Fibroblast of skin of right biceps (primary cell): ENCODE measurements at places on chromosomes 7 and 10.
A peak's percentile ranks its signal among the peaks of the same experiment; 100 is the strongest.

DNA sequence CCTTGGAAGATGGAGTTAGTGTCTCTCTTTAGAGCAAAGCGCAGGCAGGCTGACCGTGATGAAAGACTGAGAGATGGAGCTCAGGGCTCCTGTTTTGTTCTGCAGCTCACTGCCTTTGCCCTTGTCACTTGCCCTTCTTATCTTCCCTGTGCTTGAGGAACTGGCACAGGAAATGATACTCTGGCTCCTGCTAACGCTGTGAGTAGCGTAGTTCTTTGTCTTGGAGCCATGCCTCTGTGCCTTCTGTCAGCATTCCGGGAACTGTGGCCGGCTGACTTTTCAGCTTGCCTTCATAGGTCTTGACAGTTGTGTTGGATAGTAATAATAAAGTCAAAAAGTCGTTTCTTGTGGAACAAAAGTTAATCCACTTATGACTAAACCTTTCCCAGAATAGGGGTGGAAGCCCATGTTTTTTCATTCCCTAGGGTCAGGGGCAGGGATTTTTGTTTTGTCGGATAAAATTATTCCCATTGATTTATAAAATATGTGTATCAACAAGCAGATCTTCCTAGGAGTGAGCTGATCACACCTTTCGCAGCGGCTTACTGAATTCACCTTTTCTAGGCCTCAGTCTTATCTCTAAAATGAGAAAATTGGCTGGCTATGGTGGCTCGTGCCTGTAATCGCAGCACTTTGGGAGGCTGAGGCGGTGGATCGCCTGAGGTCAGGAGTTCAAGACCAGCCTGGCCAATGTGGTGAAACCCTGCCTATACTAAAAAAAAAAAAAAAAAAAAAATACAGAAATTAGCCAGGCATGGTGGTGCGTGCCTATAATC lies 16.6 kb upstream of the TMEM236 start:
- DNase-seq = no peak

GRCh38 chr7:151081170-151082101 lies 827 bp upstream of the FASTK start:
- DNase-seq = no peak

DNA sequence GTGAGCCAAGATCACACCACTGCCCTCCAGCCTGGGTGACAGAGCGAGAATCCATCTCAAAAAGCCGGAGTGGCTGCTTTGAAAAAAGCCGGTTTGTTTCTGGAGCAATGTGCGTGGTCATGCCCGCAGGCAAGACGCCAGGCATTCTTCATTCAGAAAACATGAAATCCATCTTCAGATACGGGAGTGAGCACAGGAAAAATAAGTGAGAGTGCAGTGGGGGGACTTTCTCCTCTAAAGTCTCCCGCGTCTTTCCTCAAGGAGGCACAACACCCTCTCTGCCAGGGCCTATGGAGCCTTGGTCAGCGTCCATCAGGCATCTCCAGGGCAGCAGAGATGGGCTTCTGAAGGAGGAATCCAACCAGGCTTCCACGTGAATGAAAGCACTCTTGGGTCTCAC lies 62.3 kb upstream of the DGKI start:
- DNase-seq = no peak

DNA sequence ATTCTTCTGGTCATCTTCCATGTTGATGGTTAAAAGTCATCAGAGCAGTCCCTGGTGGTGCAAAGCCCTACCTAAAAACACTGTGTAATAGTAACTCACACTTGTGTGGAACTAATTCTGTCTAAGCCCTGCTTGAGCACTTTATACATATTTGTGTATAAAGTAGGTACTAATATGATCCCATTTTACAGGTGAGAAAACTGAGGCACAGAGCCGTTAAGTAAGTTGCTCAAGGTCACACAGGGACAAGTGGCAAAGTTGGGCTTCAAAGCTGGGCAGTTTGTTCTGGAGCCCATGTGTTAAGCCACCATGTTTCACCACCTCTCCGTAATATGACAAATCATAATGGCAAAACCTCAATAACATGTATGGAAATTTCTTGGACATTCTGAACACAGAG lies 48.1 kb downstream of the BPGM start:
- no peak for DNase-seq

DNA sequence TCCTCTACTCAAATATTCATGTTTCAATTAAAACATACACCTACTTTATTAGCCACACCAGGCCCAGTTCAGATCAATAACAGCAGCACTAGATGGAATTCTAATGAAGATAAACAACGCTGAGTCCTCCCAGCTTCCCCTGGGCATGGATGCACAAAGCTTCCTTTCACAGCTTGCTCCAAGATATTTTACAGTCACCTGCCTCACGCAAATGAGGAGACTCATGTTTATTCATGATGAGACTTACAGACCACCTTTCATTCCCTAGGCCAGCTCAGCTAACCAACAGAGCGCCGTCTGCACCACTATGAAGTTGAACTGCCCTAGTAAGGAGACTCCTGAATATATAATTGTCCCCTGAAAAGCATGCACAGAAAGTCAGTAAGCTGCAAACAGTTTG lies 283.0 kb upstream of the AOAH start:
- DNase-seq = no peak

DNA sequence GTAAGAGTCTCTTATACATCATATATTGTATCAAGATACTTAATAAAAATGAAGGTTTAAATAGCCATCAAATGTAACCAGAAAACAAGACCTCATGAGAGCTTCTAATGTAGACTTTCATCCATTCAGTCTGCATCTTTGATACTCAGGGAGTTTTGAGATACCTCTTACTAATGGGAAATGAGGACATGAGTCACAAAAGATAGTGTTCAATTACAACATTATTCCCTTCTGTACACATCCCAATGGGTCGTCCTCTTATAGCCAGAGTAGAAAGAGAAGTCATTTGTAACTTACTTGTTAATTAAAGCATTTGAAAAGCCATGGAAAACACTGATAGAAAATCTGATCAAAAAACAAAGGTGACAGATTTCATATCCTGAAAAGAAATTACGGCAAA lies 19.4 kb downstream of the SHTN1 start:
- DNase-seq = no peak

DNA sequence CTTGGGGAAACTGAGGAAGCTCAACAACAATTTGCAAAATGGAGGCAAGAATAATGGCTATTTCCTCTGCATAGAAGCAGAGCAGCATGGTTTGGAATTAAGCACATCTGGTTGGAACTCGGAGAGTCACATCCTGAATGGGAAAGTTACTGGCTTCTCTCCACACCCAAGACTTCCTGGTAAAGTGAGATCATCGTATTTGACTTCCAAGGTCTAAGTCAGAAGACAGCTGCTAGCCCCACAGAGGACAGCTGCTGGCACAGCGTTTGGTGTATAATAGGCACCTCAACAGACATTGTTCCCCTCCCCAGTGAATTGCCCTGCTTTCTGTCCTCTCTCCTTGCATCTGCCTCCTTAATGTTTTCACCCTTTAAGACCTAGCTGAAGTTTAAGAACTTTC lies 37.0 kb upstream of the NRF1 start:
- peak; percentile 77 for DNase-seq

DNA sequence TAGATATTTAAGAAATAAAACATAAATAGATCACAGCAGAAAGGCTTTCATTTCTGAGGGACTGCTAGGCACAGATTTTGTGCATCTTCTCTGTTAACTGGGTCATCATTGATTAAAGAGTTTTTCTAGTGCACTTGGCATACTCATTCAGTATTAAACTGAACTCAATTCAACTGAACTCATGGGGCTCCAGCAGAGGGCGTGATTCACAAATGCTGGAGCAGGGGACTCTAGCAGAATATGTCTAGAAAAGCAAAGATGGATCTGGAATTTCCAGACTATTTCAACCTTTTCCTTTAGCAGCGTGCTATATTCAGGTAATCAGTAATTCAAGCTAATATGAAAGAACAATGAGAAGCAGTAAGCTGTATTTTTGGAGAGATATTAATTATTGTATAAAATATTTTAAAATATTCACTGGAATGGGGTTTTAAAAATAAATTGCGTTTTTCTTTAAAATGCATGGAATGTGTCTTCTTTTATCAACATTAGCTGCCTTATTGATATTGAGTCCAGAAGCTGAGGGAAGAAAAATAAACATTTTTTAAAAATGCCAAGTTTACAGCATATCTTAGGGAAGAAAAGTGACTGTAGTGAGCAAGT lies 296.8 kb upstream of the CACNA2D1 start:
- DNase-seq = peak; percentile 60

DNA sequence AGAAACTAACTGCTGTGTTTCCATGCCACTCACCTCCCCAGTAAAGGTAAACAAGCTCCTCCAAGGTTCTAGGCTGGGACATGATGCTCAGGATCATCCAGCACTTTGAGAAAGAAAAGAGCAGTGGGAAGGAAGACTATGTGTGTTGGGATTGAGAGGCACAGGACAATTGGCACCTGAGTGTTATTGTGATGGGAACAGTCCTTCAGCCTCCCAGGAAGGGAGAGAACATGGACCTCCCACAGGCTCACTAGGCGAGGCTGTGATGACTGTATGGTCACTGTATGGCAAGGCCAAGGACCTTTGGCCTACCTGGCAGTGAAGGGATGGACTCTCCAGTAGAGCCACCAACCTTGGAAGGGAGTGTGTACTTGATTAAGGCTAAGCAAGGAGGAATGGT lies 123.2 kb upstream of the UNC5B start:
- no peak for DNase-seq

- no peak for DNase-seq
These were observed 240.4 kb upstream of the PPP2R2D start for GRCh38 chr10:131660427-131660826.

DNA sequence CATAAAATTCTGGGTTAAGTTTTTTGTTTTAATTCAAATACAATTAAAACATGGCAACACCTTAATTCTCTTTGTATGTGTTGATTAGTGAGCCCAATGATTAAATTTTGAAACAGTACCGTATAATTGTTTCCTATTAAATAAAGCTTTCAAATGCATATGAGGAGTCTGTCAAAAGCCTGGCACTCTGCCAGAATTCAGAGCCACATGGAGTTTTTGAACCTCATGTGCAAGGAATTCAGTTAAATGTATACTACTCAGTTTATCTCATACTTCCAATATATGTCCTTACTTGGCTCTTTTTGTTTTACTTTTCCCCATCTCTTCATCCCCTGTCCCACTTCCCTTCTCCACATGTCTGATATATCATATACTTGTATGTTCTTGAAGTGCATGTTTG lies 165.6 kb upstream of the FAM3C start:
- peak; percentile 36 for DNase-seq

- DNase-seq = no peak
These were observed 65.9 kb upstream of the NEBL start for GRCh38 chr10:20963056-20963455.

DNA sequence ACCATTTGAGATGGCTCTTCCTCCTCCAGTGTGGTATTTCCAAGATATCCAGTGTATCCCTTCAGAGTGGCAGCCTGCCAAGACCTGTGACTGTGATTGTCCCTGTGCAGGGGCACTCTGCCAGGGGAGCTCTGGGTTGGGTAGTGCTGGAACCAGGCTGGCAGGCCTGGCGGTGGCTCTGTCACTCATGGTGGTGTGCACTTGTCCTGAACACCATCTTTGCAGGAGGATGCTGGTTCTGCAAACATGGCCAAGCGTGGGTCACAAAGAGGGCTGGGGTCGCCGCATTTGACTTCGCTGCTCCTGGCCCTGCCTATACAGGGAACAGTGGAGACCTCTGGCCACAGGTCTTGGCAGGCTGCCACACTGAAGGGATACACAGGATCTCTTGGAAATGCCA lies 205.2 kb downstream of the PRPF18 start:
- no peak for DNase-seq

DNA sequence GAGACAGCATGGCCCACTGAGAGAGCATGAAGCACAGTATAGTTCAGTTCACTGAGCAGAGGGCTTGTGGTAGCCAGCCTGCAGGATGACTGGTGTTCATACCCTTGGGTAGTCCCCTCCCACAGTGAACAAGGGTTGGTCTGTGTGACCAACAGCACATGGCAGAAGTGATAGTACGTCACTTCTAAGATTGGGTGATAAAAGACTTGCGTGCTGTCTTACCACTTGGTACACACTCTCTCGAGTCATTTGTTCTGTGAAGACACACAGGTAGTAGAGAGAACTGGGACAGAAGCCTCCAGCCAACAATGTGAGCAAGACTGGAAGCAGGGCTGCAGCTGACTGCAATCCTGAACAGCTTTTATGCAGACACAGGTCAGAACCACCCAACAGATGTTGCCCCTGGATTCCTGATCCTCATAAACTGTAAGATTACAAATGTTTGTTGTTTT lies 14.6 kb downstream of the EPC1 start:
- no peak for DNase-seq

DNA sequence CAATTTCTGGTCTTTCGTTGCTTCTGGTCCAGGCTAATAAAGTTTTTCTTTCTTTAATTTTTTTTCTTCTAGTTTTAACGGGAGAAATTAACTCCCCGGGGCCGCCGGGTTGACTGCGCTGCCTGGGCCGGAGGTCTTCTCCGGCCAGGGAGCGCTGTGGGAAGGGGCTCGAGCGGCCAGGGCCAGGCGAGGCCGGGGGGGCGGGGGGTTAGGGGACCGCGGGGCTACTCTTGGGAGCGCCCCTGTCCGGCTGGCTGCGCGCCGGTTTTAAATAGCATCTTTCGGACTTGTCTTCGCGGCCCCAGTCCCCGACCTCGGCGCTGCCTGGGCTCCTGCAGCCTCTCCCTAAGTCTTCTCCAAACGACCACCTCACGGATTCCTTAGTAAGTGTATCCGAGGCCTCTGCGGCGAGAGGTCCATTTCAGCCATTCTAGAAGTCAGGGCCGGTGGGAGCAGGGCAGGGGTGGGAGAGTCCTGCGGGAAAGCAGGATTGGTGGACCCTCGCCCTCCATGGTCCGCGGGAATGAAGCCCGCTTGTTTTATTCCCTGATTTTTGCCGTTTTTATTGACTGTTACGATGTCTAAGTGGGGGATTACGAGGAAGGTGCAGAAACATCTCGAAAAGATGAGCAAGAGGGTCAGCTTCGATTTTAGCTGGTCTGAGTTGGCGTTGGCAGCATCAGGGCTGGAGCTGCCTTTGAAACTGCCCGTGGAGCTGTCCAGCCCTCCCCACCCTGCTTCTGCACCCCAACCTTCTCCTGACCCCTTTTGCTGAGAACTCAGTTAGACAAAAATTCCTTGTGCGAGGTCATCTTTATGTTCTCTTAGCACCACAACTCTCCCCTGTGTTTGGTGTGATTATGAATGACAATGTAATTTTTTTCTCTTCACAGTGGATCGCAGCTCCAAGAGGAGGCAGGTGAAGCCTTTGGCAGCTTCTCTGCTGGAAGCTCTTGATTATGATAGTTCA lies 555 bp downstream of the PHF14 start:
- peak; percentile 31 for DNase-seq

- no peak for DNase-seq
These were observed 63.7 kb downstream of the SP8 start for GRCh38 chr7:20722941-20723340.

GRCh38 chr10:30748152-30748973 lies 118.8 kb upstream of the LYZL2 start:
- no peak for DNase-seq

- DNase-seq = no peak
These were observed 2.6 kb upstream of the CYP26A1 start for GRCh38 chr10:93071177-93071472.

- DNase-seq = no peak
These were observed 28.9 kb upstream of the NPY start for GRCh38 chr7:24255139-24255538.

- no peak for DNase-seq
These were observed 10.1 kb downstream of the KNDC1 start for GRCh38 chr10:133170092-133170491.

GRCh38 chr10:35699848-35700486 lies 57.9 kb upstream of the FZD8 start:
- no peak for DNase-seq

GRCh38 chr10:89278034-89278535 lies 23.8 kb upstream of the IFIT2 start:
- DNase-seq = peak; percentile 99

GRCh38 chr10:124109261-124109660 lies 15.9 kb upstream of the CHST15 start:
- DNase-seq = no peak
